ENCODE measurements at places on chromosomes 7 and 10. TPM values are rescaled to one million over a fixed set of nuclear protein-coding genes. Genes with fewer than 3 reads are reported as not detected.

GRCh38 chr10:96998329-96998888 lies 166.3 kb downstream of the LCOR start:
- no peak overlapping the region for H3K27ac ChIP-seq
- no peaks in the 10 kb centered on the region for H3K27me3 ChIP-seq
- no peak for DNase-seq
- H3K4me1 ChIP-seq, result peaks cover 3% of the 10 kb centered on the region

GRCh38 chr10:101280511-101280910 lies 51.2 kb upstream of the LBX1 start:
- H3K27ac ChIP-seq, result no peak overlapping the region
- H3K27me3 ChIP-seq, result peaks cover 48% of the 10 kb centered on the region
- H3K4me3 ChIP-seq, result no peak overlapping the region
- no peaks in the 10 kb centered on the region for H3K4me1 ChIP-seq

DNA sequence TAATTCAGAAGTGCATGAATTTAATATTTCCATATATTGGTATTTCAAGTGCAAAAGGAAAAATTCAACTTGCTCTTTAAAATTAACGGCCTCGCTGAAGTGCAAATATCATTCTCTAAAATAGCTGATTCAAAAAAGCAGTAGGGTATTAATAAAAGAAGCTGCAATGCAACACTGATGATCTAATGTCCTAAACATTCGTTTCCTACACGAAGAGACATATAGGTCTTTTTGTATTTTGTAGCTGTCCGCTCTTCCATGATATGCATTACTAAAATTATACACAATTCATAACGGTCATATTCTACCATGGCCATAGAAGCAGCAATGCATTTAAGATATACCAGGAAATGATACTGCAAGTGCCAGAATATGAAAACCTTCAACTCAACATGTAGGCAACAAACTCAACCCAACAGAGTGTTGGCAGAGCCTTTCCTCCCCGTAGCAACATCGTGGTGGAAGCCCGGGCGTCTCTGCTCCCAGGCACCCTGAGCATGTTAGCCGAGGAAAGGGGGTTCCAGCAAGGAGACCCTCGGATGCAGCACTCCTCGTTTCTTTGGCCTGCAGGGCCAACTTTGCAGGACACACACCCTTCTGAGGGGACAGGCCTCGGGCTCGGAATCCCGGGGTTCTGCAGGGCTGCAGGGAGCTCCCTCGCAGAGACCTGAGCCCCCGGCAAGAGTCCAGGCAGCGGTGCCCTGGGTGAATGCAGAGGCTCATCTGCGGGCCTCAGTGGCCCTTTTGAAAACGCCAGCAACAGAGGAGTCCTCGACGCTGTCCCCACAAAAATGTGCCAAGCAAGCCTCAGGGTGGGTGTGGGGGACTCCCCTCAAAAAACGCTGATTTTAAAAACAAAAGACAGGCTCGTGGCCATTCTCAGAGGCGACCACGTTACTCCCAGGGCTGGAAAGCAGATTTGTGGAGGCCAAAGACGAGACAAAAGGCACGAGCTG lies 1.6 kb downstream of the FAM171A1 start:
- H3K27me3 ChIP-seq, result no peaks in the 10 kb centered on the region
- H3K27ac ChIP-seq, result peak overlapping the region; percentile 76
- peak overlapping the region; percentile 84 for H3K4me3 ChIP-seq
- no peak for DNase-seq
- peaks cover 20% of the 10 kb centered on the region for H3K36me3 ChIP-seq
- peaks cover 20% of the 10 kb centered on the region for H3K4me1 ChIP-seq

DNA sequence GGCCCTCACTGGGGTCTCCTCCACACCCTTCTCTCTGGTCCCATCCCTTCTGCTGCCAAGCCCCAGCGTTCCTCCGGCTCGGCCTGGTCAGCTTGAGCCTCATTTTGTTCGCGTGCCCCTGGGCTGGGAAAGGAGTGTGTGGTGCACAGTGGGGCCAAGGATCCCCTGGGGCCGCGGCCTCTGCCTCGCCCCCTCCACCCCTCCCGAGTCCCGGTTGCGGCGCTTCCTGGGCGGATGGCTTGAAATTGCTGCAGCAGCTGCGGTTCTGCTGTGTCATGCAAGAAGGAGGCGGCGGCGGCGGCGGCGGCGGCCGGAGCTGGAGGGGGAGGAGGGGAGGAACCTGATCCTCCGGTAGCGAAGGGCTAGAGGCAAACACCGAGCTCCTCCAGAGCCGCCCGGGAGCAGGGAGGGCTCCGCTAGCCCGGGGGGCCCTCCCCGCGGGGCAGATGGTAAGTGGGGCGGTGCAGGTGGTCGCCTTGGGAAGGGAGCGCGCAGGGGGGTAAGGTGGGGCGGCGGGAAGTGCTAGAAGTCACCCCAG lies 217.8 kb upstream of the MKLN1 start:
- peaks cover 7% of the 10 kb centered on the region for H3K36me3 ChIP-seq
- DNase-seq, result peak; percentile 89
- H3K27ac ChIP-seq, result peak overlapping the region; percentile 90
- H3K4me1 ChIP-seq, result peaks cover 41% of the 10 kb centered on the region
- no peaks in the 10 kb centered on the region for H3K27me3 ChIP-seq

DNA sequence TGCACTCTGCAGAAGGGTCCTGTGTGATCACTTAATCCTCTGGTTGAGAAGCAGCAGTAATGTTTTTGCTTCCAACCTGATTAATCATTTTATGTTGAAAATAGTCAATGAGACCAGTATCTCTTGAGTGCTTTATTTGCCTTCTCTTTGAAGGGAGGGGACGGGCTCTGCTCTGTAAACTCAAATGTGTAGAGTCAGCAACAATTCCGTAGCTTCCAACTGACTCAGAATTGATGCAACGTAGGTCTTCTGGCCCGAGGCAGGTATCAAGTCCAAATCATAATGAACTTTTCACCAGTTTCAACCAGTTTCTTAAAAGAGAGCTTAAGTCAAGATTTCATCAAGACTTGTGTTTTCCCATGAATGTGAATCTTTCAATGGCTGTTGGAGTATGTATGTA lies 26.3 kb downstream of the GUSB start:
- H3K27ac ChIP-seq, result no peak overlapping the region
- peaks cover 53% of the 10 kb centered on the region for H3K36me3 ChIP-seq
- H3K4me1 ChIP-seq, result no peaks in the 10 kb centered on the region
- H3K4me3 ChIP-seq, result no peak overlapping the region
- no peak for DNase-seq
- H3K27me3 ChIP-seq, result no peaks in the 10 kb centered on the region

GRCh38 chr7:20350518-20350951 lies 19.8 kb downstream of the ITGB8 start:
- H3K27ac ChIP-seq, result no peak overlapping the region
- peaks cover 36% of the 10 kb centered on the region for H3K4me1 ChIP-seq
- DNase-seq, result no peak
- no peak overlapping the region for H3K4me3 ChIP-seq

GRCh38 chr7:127251036-127251464 lies 1.7 kb downstream of the GRM8 start:
- no peak overlapping the region for H3K27ac ChIP-seq
- H3K36me3 ChIP-seq, result no peaks in the 10 kb centered on the region
- H3K4me3 ChIP-seq, result no peak overlapping the region

GRCh38 chr10:99524050-99524666 lies 8.6 kb upstream of the NKX2-3 start:
- peaks cover 44% of the 10 kb centered on the region for H3K27me3 ChIP-seq
- no peak overlapping the region for H3K4me3 ChIP-seq
- peaks cover 8% of the 10 kb centered on the region for H3K4me1 ChIP-seq
- DNase-seq, result no peak
- H3K36me3 ChIP-seq, result no peaks in the 10 kb centered on the region

DNA sequence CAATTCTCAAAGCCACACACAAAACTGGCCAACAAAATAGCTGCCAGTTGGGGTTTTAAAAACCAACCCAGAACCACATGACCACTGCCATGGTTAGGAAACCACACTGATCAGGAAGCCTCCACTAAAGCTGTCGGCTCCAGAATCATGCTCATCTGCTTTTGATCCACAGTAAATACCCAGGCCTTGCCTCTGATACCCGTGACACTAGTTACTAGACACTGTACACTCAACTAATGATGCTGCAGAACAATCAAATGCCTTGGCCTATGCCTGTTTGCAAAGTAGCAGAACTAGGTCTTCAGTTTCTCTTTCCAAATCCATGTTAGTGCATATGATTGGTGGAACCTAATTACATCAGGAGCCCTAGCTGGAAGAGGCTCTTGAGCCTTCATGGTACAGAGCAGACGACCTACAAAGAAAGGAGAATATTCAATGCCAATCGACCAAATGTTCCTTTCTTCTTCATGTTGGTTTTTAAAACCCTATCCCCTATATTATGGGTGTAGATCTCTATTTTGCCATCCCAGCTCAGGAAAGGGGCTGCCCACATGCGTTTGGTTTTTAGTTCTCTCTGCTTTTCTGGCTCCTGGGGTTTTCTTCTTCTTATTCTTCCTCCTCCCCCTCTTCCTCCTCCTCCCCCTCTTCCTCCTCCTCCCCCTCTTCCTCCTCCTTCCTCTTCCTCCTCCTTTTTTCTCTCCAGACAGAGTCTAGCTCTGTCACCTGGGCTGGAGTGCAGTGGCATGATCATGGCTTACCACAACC lies 76.6 kb downstream of the CNNM2 start:
- no peaks in the 10 kb centered on the region for H3K4me1 ChIP-seq
- no peaks in the 10 kb centered on the region for H3K27me3 ChIP-seq
- no peak overlapping the region for H3K4me3 ChIP-seq
- no peak for DNase-seq

GRCh38 chr7:149742075-149742701 lies 31.2 kb downstream of the ZNF467 start:
- no peaks in the 10 kb centered on the region for H3K36me3 ChIP-seq
- H3K4me3 ChIP-seq, result no peak overlapping the region
- H3K27ac ChIP-seq, result no peak overlapping the region
- H3K4me1 ChIP-seq, result 0 out of 2 replicates have a peak, but pooled peaks cover 4% of the 10 kb centered on the region

- no peak overlapping the region for H3K4me3 ChIP-seq
- no peak for DNase-seq
Measured at GRCh38 chr7:128427289-128427891, 17.6 kb upstream of the IMPDH1 start.

DNA sequence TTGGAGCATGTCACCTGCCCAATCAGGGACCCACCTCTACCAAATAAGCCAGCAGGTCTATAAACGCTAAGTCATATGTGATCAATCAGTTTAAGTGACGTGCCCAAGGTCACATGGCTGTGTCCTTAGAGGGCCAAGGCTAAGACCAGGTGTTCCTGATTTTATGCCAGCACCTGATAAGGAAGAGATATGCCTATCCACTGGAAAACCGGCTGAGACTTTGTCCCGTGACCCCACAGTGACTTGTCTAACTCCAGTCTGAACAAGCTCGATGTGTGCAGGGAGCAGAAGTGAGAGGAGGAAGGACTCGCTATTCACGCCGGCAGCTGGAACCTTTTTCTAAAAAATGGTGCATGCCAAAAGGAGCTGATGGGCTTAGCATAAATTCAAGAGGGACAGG lies 57.0 kb downstream of the PRKAG2 start:
- H3K4me1 ChIP-seq, result no peaks in the 10 kb centered on the region
- no peak overlapping the region for H3K27ac ChIP-seq
- H3K27me3 ChIP-seq, result peaks cover 5% of the 10 kb centered on the region
- no peak for DNase-seq

GRCh38 chr10:19987931-19988330 lies 171.7 kb downstream of the PLXDC2 start:
- no peaks in the 10 kb centered on the region for H3K4me1 ChIP-seq
- H3K27ac ChIP-seq, result no peak overlapping the region
- no peak overlapping the region for H3K4me3 ChIP-seq
- no peaks in the 10 kb centered on the region for H3K27me3 ChIP-seq
- no peaks in the 10 kb centered on the region for H3K36me3 ChIP-seq

DNA sequence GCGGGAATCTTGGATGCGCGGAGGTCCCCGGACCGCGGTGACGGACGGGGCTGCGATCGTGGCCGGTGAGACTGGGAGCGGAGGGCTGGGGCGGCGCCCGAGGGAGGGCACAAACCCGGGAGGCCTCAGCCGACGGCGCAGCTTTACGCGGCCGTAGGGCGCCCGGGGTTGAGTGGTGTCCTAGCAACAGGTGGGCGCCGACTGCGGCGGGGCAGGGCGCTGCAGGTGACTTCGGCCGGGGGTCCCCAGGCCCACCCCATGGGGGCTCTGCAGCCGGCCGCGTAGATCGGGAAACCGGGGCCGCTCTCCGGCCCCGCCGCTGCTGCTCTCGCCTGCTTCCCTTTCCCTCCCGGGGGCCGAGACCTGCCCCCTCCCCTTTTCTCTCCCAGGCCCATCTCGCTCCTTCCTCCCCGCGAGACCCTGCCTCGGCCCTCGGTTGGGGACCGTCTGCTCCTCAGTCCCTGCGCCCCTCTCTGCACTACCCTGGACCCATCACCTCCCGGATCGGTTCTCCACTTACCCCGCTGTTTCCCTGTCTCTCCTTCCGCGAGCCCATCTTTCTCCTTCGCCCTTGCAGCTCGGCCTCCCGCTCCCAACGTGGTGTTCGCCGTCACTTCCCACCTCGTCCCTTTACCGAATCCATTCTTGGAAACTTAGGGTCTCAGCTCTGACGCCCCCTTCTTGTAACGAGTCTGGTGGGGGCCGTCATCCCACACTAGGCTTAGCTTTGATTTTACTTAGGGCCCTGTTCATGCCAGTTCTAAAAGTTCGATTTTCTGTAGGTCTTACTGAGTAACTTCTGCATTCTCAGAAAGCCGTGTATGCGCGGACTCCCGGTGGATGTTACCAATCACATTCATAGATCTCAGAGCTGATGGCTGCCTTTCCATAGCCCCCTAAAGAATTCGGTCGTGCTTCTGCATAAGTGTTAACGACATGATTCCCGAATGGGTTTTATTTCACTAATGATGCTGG lies 18.5 kb upstream of the ACBD5 start:
- no peaks in the 10 kb centered on the region for H3K36me3 ChIP-seq
- no peak for DNase-seq
- H3K27me3 ChIP-seq, result peaks cover 31% of the 10 kb centered on the region
- no peak overlapping the region for H3K27ac ChIP-seq

DNA sequence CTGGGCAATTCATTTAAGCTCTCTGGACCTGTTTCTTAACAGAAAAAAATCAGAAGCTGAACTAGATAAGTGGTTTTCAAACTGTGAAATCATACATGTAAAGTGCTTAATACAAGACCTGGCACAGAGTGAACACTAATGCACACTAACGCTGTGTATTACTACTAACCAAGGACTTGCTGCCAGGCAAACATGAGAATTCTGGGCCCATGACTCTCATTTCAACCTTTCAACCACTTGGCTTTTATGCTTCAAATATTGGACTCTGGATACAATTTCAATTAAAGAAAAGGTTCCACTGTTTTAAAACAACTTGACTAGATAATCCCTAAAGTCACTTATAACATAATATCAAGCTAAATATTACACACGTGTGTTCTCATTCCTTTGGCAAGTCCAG lies 73.4 kb downstream of the SRPK2 start:
- H3K36me3 ChIP-seq, result no peaks in the 10 kb centered on the region
- DNase-seq, result no peak

GRCh38 chr10:24703700-24704099 lies 20.0 kb downstream of the ARHGAP21 start:
- no peak overlapping the region for H3K27ac ChIP-seq
- peaks cover 29% of the 10 kb centered on the region for H3K4me1 ChIP-seq
- no peak for DNase-seq
- H3K27me3 ChIP-seq, result no peaks in the 10 kb centered on the region
- H3K36me3 ChIP-seq, result peaks cover 8% of the 10 kb centered on the region

CYP3A5 gene
- total RNA-seq, result 1.8 TPM

COBL gene
- not detected for total RNA-seq

FFAR4 gene
- not detected for total RNA-seq

ITGA8 gene
- 8.7 TPM for total RNA-seq

ZNF853 gene
- total RNA-seq, result not detected
